ENCODE measurements at places on chromosomes 6 and 20.

DNA sequence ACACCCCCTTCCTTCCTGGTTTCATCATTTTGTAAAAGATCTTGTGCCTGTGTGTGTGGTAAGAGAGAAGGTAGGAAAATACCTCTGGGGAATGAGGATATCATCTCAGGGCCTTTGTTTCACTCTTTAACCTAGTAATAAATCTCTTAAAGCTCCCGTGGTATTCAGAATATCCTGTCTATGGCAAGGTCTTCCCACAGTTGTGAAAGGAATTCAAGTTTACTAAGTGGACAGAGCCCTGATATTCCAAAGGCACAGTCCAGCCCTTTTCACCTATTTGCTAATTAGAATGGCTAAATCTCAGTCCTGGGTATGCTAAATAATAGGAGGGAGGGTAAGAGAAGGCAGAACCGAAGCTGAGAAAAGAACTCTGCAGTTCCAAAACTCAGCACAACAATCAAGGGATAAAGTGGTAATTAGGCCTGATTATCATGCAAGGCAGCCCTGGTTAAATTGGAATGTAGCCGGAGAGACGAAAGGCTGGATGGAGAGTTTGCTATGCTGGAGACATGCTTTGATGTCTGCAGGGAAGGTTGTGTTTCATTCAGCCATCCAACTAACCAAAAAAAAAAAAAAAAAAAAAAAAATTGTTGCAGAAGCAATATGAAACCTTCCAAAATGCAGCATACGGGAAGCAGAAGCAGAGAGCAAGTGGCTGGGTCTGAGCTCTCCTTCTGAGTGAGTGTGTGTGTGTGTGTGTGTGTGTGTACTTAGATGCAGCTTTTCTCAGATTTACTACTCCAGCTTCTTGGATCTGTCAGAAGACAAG is 28.5 kb upstream of the PIM1 start:
- no peak for DNase-seq

- DNase-seq, result no peak
These were observed 63.4 kb upstream of the MPC1 start for GRCh38 chr6:166446146-166446545.

DNA sequence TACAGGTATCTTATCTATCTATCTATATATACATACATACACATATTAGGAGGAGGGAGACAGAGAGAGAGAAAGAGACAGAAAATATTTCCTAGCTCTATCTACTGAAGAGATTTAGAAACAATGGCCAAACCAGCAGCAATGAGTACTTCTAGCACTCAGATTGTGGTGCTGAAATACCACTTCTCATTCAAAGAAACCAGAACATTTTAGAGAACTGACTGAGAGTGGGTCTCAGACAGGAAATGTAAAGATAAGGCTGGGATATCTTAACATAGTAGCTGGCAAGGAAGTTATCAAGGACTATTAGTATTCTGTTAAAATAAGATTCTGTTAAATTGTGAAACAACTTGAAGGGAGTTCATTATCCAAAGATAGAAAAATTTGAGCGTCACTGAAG is 57.0 kb downstream of the DNAAF9 start:
- no peak for DNase-seq

DNA sequence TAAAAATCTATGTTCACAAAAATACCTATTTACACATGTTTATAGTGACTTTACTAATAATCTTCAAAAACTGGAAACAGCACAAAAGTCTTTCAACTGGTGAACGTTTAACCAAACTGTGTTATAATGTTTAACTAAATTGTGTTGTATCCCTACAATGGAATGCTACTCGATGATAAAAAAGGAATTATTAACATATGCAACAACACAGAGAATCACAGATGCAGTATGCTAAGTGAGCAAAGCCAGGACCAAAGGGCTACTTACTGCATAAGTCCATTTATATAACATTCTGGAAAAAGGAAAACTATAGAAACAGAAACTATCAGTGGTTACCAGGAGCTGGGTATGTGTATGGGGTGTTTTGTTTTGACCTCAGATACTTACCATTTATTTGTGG is 602.2 kb upstream of the BTBD3 start:
- no peak for DNase-seq

GRCh38 chr6:94350833-94351232 is 931.5 kb upstream of the EPHA7 start:
- DNase-seq, result no peak

GRCh38 chr6:13278991-13279390 is 49.3 kb downstream of the TBC1D7 start:
- DNase-seq, result no peak

DNA sequence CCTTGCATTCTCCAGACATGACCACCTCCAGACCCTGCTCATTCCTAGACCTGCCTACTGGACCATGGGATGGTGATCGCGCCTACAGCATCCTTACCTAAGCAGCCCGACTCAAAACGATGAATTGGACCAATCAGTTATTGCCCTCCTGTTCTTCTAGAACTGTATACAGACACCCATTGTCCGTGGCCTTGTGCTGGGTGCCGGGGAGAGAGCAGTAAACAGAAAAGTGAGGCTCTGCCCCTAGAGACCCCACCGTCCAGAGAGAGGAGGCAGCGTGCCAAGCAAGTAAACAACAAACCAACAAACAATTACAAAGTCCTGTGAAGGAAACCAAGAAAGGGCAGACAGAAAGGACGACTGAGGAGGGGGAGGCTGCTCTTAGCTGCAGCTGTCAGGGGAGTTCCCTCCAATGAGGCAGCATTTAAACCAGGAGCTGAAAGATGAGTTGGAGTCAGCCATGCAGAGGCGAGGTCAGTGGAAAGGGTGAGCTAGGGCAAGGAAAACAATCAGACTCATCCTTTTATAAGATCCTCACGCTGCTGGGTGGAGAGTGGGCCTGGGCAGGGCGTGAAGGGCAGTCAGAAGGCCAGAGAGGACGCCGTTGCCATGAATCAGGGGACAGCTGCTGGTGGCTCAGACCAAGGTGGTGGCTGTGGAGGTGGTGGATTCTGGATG is 37.6 kb upstream of the BLCAP start:
- DNase-seq, result no peak

GRCh38 chr6:15713325-15713724 is 50.5 kb upstream of the DTNBP1 start:
- no peak for DNase-seq

GRCh38 chr6:162684961-162685360 is 42.6 kb downstream of the PRKN start:
- DNase-seq, result no peak

DNA sequence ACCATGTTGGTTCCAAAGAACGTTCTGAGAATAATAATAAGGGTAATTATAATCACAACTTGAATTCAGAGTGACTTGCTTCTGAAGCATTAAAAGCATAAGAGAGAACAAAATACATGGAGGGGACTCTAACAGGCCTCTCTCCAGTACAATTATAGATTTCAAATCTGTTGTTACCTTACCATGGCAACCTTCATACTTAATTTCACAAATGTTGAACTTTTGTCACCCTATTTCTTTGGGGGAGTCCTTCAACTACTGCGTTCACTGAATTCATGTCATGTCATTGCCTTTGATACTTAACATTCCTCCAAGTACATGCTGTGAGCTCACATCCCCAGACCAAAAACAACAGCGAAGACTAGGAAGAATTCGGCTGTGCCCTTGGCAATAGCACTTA is 104.0 kb downstream of the MKKS start:
- no peak for DNase-seq

GRCh38 chr6:124960757-124961463 is 1.3 kb upstream of the RNF217 start:
- no peak for DNase-seq

DNA sequence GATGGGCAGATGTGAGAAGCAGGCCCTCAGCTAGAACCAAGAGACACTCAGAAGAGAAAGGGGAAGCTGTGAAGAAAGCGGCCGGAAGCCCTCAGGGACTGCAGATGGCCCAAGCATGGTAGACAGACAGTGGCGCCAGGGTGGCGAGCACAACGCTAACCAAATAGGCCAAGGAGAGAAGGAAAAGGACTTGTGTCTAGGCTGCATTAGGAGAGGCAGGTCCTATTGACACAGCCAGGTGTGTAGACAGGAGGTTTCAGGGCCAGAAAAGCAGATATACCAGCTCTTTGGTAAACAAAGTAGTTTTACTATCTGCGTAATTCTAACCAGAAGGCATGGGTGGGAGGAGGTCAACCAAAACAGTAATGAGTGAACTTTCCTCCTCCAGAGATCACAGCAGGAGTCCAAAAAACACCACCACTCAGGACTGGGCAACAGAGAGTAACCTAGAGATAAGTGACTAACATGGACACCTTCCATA is 15.8 kb upstream of the MAP7 start:
- no peak for DNase-seq

- peak; percentile 99 for DNase-seq
These were observed 76.0 kb upstream of the CD93 start for GRCh38 chr20:23161968-23162696.

DNA sequence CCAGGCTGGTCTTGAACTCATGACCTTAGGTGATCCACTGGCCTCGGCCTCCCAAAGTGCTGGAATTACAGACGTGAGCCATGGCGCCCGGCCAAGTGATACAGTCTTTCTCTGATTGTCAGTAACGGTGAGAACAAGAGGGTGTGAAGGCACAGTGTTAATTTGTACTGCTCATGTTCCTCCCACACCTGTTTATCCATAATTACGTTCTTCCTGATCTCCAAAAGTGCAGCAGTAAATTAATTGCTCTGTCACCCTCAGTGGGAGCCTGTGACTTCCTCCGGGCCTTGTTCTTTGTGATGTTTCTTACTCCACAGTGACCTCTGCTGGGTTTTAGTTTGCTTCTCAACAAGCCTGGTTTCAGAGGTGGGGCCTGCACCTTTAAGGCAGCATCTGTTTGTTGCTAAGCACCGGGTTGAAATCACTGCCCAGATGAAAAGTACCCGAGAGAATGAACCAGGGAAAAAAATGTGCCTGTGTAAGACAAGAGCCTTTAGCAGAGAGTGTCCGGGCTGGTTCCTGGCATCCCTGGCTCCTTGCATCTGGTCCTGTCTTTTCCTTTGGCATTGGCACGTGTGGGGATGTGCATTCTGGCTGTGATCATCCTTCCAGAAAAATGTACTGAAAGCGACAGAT is 89.1 kb upstream of the CLDN20 start:
- peak; percentile 32 for DNase-seq

DNA sequence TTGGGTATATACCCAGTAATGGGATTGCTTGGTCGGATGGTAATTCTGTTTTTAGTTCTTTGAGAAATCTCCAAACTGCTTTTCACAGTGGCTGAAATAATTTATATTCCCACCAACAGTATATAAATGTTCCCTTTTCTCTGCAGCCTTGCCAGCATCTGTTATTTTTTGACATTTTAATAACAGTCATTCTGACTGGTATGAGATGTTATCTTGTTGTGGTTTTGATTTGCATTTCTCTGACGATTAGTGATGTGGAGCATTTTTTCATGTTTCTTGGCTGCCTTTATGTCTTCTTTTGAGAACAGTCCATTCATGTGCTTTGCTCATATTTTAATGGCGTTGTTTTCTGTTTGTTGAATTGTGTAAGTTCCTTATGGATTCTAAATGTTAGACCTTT is 641.6 kb downstream of the HACE1 start:
- no peak for DNase-seq

- no peak for DNase-seq
These were observed 28.4 kb downstream of the HLA-C start for GRCh38 chr6:31243508-31243907.

DNA sequence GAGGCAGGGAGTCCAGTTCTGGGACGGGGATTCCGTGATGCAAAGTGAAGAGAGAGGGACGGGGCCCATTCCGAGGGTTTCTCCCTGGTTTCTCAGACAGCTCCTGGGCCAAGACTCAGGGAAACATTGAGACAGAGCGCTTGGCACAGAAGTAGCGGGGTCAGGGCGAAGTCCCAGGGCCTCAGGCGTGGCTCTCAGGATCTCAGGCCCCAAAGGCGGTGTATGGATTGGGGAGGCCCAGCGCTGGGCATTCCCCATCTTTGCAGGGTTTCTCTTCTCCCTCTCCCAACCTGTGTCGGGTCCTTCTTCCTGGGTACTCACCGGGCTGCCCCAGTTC is 35.9 kb upstream of the HLA-G start:
- no peak for DNase-seq

GRCh38 chr20:11008444-11009033 is 334.7 kb upstream of the JAG1 start:
- no peak for DNase-seq

- DNase-seq, result no peak
These were observed 53.6 kb downstream of the EZR start for GRCh38 chr6:158765499-158766068.

GRCh38 chr6:124962639-124963415 is 590 bp downstream of the RNF217 start:
- DNase-seq, result peak; percentile 2

GRCh38 chr6:138115877-138116660 is 8.8 kb upstream of the PERP start:
- DNase-seq, result no peak

DNA sequence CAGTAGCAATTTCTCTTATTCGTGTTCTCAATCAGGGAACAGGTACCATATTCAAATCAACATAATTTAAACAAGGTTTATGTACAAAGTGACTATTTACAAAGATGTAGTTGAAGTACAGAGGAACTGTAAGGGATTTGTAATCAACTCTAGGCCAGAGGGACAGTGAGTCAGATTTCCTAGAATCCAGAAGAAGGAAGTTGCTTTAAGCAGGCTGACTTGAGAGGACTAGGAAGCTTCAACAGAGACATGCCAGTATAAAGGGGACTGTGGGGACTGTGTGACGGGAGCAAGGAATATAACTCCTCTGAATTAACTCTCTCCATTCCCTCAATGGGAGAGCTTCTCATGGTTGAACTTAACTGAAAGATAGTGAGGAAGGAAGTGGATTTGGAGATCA is 427.4 kb upstream of the JAG1 start:
- no peak for DNase-seq

DNA sequence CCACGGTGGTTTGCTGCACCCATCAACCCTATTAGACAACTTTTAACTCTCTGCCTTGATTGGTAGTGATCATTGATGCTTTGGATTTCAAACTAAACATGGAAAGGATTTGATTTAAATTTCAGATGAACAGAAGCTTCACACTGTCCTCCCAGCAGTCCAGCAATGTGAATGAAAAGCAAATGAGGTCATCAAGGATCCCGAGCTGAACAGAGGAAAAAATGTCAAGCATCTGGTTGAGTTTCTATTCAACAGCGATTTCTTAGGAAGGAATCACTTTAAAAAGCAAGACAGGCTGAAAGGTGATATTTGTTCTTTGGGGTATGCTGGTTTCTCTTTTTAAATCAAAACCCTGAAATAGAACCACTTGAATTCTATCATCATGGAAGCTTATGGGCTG is 10.6 kb upstream of the SAMD3 start:
- DNase-seq, result no peak

GRCh38 chr6:167575158-167575696 is 250.3 kb downstream of the TTLL2 start:
- DNase-seq, result no peak

GRCh38 chr6:147204843-147205311 is 660 bp downstream of the STXBP5 start:
- no peak for DNase-seq

GRCh38 chr6:128993166-128993565 is 110.2 kb downstream of the LAMA2 start:
- no peak for DNase-seq

DNA sequence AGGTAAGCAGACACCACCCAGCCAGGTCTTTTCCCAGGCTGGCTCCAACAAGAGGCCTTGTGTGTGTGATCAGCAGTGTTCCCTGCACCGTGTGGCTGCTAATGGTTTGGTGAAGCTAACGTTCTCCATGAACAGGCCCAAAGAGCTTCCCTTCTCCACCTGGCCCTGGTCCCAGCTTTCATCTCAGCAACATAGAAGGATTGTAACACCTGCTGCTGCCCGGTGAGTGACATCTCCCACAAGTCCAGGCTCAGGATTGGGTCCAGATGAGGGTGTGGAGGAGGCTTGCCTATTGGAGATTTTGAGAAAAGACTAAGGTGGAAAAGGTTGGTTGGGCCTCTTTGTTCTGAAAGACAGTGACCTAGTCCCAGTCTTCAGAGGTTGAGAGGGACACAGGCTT is 89.6 kb downstream of the TMEM242 start:
- DNase-seq, result no peak

Data from NCI-H510A (cell line).